ENCODE measurements at places on chromosomes 7 and 10. TPM values are rescaled to one million over a fixed set of nuclear protein-coding genes. Genes with fewer than 3 reads are reported as not detected.
A peak's percentile ranks its signal among the peaks of the same experiment; 100 is the strongest.

Gene TRPV5
- not detected for total RNA-seq

Gene AGR3
- total RNA-seq: not detected

Gene CHST12
- 1.7 TPM for total RNA-seq

Gene VWA2
- total RNA-seq: 20.7 TPM

Gene STEAP2
- total RNA-seq: 7.8 TPM

Gene NAT16
- not detected for total RNA-seq

DNA sequence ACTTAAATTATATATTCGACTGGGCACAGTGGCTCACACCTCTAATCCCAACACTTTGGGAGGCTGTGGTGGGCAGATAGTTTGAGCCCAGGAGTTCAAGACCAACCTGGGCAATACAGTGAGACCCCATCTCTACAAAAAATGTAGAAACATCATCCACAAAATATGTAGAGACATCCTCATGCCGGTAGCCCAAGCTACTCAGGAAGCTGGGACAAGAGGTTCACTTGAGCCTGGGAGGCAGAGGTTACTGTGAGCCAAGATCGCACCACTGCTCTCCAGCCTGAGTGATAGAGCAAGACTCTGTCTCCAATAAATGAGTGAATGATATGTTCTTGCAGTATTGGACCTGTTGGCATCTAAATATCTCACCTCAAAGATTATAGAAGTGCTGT lies 22.6 kb upstream of the TNS3 start:
- DNase-seq: no peak
- H3K27me3 ChIP-seq: no peaks in the 10 kb centered on the region
- peak overlapping the region; percentile 78 for H3K27ac ChIP-seq
- peaks cover 43% of the 10 kb centered on the region for H3K4me1 ChIP-seq
- no peak overlapping the region for H3K4me3 ChIP-seq

- no peaks in the 10 kb centered on the region for H3K27me3 ChIP-seq
- no peaks in the 10 kb centered on the region for H3K36me3 ChIP-seq
- no peak overlapping the region for H3K4me3 ChIP-seq
- H3K27ac ChIP-seq: no peak overlapping the region
Observed at GRCh38 chr7:101995121-101995520, 177.7 kb downstream of the CUX1 start.

GRCh38 chr7:153290066-153290465 lies 530.5 kb downstream of the ACTR3B start:
- H3K27ac ChIP-seq: no peak overlapping the region
- H3K4me3 ChIP-seq: no peak overlapping the region
- no peak for DNase-seq

- H3K36me3 ChIP-seq: no peaks in the 10 kb centered on the region
- no peak overlapping the region for H3K4me3 ChIP-seq
- no peaks in the 10 kb centered on the region for H3K27me3 ChIP-seq
- peak; percentile 36 for DNase-seq
Observed at GRCh38 chr10:103545771-103546281, 52.3 kb downstream of the NEURL1 start.

DNA sequence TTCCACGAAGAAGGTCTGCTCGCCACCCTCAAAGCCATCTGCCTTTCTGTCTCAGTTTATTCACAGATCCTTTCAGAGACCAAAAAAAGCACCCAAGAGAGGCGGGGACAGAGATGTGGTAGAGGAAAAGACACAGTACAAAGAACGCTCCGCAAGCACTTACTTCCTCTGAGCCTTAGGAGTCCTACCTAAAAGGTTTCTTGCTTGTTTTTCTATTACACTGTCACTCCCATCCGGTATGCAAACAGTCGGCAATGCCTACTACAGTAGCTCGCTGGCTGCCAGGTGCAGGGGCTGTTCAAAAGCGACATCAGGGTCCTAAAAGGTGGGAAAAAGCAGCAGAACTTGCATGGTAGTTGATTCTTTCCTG lies 816 bp downstream of the TECPR1 start:
- H3K4me3 ChIP-seq: peak overlapping the region; percentile 78
- peaks cover 26% of the 10 kb centered on the region for H3K36me3 ChIP-seq
- H3K27ac ChIP-seq: peak overlapping the region; percentile 94
- H3K4me1 ChIP-seq: peaks cover 49% of the 10 kb centered on the region
- H3K27me3 ChIP-seq: no peaks in the 10 kb centered on the region

GRCh38 chr7:149355390-149356048 lies 93.5 kb downstream of the ZNF783 start:
- H3K27ac ChIP-seq: no peak overlapping the region
- no peak overlapping the region for H3K4me3 ChIP-seq
- H3K27me3 ChIP-seq: no peaks in the 10 kb centered on the region
- no peaks in the 10 kb centered on the region for H3K36me3 ChIP-seq
- H3K4me1 ChIP-seq: no peaks in the 10 kb centered on the region

DNA sequence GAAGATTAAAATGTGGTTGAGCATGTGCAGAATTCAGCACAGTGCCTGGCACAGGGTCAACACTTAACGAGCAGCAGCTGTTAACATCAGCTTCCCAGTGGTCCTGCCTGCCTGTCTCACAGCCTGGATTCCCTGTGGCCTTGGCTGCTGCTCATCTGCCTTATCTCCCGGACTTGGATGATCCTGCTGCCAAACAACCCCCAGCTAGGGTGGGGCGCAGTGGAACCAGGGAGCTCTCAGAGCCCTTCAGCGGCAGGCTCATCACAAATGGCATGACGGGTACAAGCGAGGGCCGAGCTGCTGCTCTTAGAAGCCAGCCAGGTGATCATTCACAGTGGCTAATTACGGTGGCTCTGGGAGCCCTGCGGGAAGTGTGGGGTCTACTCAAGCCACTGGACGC lies 13.0 kb upstream of the SMARCD3 start:
- no peak overlapping the region for H3K27ac ChIP-seq
- no peaks in the 10 kb centered on the region for H3K4me1 ChIP-seq
- H3K36me3 ChIP-seq: no peaks in the 10 kb centered on the region
- H3K4me3 ChIP-seq: no peak overlapping the region
- DNase-seq: peak; percentile 53
- no peaks in the 10 kb centered on the region for H3K27me3 ChIP-seq

GRCh38 chr7:44637788-44638594 lies 31.6 kb downstream of the OGDH start:
- no peak overlapping the region for H3K4me3 ChIP-seq
- H3K27ac ChIP-seq: peak overlapping the region; percentile 91
- H3K27me3 ChIP-seq: no peaks in the 10 kb centered on the region

DNA sequence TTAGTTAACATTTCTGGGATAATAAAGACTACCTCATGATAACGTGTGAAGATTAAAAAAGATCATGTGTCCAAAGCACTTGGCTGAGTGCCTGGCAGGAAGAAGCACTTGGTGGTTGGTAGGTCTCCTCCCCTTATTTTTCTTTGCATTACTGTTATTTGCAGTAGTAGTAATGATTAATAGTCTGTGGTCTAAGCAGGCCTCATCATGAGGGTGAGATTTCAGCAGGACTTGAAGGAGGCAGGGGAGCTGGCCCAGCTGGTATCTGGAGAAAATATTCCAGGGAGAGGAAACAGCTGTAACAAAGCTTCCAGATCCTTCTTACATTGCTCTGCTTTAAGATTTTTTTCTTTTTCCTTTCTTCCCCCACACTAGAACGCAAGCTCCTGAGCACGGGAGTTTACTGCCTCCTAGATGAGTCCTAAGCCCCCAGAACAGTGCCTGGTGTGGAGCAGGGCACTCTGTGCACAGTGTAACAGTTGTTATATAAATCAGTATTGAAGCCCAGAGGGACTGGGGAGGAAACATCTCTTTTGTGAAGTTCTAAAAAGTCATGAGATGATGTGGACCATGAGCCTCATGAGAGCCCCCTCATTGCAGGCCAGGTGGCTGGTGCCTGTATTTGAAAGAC lies 31.1 kb upstream of the RHEB start:
- no peaks in the 10 kb centered on the region for H3K27me3 ChIP-seq
- H3K36me3 ChIP-seq: peaks cover 11% of the 10 kb centered on the region
- H3K4me3 ChIP-seq: no peak overlapping the region
- H3K4me1 ChIP-seq: peaks cover 31% of the 10 kb centered on the region
- H3K27ac ChIP-seq: no peak overlapping the region
- DNase-seq: peak; percentile 48

GRCh38 chr10:103202319-103202718 lies 9.2 kb upstream of the NT5C2 start:
- no peak overlapping the region for H3K4me3 ChIP-seq
- peaks cover under 1% of the 10 kb centered on the region for H3K4me1 ChIP-seq
- no peak overlapping the region for H3K27ac ChIP-seq
- H3K27me3 ChIP-seq: no peaks in the 10 kb centered on the region

DNA sequence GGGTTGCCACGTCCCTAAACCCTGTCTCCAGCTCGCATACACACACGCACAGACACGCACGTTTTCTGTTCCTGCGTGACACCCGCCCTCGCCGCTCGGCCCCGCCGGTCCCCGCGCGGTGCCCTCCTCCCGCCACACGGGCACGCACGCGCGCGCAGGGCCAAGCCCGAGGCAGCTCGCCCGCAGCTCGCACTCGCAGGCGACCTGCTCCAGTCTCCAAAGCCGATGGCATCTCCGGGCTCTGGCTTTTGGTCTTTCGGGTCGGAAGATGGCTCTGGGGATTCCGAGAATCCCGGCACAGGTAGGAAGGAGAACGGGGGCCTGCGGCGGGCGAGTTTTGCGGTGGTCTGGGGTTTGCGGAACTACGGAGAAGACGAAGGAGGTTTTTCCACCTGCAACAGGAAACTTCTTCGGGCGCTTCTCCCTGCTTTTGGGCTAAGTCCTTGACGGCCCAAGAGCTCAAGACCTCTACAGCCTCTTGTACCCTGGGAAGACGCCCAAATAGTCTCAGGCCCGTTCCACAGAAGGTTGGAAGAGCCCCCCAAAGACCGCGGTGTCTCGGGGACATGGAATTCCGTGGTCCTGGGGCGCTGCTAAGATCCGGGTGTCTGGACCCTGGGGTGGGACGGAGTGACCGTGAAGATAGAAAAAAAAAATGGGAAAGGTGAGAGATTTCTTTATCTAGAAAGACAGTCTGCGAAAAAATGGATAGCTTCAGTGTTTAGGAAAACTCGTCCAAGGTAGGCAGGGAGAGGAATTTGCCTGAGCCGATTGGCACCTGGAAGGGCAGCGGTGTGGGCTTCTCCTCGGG lies at the start of gene GAD2:
TSS of gene GAD2 (plus strand) at position 190 of the 811 bp plus-strand sequence. CDS start at position 226, 36 bp downstream.
- peaks cover 20% of the 10 kb centered on the region for H3K4me1 ChIP-seq
- no peak for DNase-seq
- no peaks in the 10 kb centered on the region for H3K36me3 ChIP-seq
- no peak within 1 kb of the TSS for H3K27ac ChIP-seq
- peak within 1 kb of the TSS; percentile 7 for H3K4me3 ChIP-seq
- H3K27me3 ChIP-seq: peaks cover 16% of the 10 kb centered on the region

GRCh38 chr7:7504910-7505704 lies 30.6 kb downstream of the COL28A1 start:
- no peak overlapping the region for H3K4me3 ChIP-seq
- no peaks in the 10 kb centered on the region for H3K27me3 ChIP-seq
- no peak for DNase-seq
- H3K27ac ChIP-seq: no peak overlapping the region
- H3K4me1 ChIP-seq: no peaks in the 10 kb centered on the region
- no peaks in the 10 kb centered on the region for H3K36me3 ChIP-seq

DNA sequence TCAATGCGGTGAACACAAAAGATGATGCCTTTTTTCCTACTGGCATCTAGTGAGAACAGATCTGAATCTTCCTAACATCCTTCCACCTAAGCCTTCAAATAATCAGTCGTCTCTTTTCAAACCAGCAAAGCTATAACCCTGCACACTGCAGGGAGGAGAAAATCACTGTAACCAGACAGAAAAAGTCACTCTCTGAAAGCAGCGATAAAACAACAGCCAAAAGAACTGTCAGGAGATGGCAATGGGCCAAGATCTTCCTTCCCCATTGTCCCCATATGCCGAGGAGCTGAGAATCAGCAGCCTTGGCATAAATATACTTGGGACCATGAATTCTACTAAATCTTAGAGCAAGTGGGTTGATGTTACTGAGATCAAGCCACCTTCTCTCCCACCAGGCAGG lies 13.1 kb downstream of the FZD9 start:
- peaks cover 92% of the 10 kb centered on the region for H3K36me3 ChIP-seq
- H3K27me3 ChIP-seq: no peaks in the 10 kb centered on the region
- H3K4me1 ChIP-seq: no peaks in the 10 kb centered on the region
- no peak overlapping the region for H3K4me3 ChIP-seq
- H3K27ac ChIP-seq: no peak overlapping the region
- no peak for DNase-seq

DNA sequence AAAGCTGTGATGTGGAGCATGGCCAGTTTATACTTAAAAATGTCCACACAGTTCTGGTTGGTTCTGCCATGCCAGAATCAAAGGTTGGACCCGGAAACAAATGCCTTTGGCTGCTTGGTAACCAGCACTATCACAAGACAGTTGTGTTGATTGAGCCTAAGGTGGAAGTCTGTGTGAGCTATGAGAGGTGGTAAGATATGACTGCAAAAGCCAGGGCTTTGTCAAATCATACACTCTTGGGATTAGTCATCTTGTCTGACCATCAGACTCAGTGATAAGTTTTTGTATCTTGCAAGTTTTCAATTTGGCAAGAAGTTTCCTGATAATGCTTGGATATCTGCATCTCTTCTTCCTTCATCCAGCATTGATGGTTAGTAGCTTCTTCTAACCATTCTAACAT lies 35.5 kb downstream of the GPR141 start:
- no peak overlapping the region for H3K4me3 ChIP-seq
- no peaks in the 10 kb centered on the region for H3K27me3 ChIP-seq
- H3K4me1 ChIP-seq: no peaks in the 10 kb centered on the region
- no peak for DNase-seq
- H3K27ac ChIP-seq: no peak overlapping the region

DNA sequence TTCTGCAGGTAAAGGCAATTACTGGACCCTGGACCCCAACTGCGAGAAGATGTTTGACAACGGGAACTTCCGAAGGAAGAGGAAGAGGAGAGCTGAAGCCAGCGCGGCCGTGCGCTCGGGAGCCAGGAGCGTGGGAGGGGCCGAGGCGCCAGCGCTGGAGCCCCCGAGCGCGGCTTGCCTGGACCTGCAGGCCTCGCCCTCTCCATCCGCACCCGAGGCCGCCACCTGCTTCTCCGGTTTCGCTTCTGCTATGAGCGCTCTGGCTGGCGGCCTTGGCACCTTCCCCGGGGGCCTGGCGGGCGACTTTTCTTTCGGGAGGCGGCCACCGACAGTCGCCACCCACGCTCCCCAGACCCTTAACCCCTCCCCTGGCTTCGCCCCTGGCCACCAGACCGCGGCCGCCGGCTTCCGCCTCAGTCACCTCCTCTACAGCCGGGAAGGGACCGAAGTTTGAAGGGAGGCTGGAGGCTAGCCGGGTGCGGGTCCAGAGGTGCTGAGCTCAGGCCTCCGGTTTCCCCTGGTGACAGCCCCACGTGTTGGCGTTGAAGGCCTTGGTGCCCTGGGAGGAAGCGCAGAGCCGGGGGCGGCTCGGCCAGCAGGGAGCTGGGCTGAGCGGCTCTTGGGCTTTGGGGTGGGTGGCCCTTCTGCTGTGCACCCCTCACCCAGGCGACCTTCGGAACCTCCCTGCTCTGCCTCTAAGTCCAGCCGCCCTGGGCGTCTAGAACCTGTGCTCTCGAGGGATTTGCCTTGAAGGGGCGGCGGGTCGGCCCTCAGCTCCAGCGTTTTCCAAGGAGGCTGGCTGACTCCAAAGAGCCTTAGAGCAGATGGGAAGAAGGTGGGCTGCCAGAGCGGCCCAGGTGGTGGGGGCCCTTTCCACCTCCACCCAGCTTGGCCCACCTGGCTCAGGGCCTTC lies 1.8 kb downstream of the FOXI2 start:
- peaks cover 9% of the 10 kb centered on the region for H3K4me1 ChIP-seq
- peaks cover 49% of the 10 kb centered on the region for H3K27me3 ChIP-seq

Data from stomach (tissue), 19 donors.